Right lobe of liver (tissue), 6 donors: ENCODE measurements at places on chromosomes 2 and 18.
A peak's percentile ranks its signal among the peaks of the same experiment; 100 is the strongest.

GRCh38 chr2:160368988-160369930 lies 124.3 kb downstream of the RBMS1 start:
- DNase-seq = no peak

DNA sequence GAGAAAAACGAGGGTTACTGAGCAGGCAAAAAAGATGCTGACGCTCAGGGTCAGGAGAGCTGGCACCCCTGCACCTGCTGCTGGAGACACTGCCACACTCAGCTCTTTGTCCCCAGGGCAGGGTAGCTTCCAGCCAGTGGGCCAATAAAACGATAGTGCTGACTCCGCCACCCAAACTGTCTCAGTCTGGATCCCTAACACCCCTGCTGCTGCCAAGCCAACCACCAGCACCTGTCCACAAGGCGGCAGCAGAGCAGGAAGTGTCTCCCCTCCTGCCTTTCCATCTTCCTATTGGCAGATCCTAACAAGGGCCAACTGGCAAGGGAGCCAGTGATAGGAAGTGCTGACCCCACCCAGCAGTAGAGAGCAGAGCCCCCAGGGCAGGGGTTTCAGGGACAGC lies 531.5 kb upstream of the SALL3 start:
- no peak for DNase-seq

GRCh38 chr2:150639383-150639782 lies 151.9 kb upstream of the RND3 start:
- no peak for DNase-seq

- DNase-seq = no peak
Measured at GRCh38 chr2:201433394-201433995, 17.8 kb downstream of the TRAK2 start.

GRCh38 chr2:98886066-98886554 lies 49.9 kb downstream of the CRACDL start:
- no peak for DNase-seq

DNA sequence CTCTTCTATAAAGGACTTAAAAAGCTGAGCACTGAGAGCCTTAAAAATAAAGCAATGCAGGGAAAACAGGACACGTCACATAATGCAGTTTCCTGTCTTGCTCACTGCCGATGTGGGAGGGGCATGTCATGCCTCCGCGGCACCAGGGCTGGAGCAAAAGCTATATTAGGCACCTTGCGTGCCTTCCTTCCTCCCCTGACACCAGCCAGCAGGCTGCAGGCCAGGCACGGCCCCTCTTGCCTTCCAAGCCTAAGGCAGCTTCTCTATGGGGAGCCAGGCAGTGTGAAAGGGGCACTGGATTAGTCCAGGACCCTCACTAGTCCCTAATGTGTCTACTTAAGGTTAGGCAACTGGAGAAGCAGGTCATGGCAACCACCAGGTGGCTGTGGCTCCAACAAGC lies 26.3 kb downstream of the MRPL35 start:
- DNase-seq = no peak

- peak; percentile 68 for DNase-seq
Measured at GRCh38 chr2:26144953-26145680, 27.8 kb upstream of the GAREM2 start.

DNA sequence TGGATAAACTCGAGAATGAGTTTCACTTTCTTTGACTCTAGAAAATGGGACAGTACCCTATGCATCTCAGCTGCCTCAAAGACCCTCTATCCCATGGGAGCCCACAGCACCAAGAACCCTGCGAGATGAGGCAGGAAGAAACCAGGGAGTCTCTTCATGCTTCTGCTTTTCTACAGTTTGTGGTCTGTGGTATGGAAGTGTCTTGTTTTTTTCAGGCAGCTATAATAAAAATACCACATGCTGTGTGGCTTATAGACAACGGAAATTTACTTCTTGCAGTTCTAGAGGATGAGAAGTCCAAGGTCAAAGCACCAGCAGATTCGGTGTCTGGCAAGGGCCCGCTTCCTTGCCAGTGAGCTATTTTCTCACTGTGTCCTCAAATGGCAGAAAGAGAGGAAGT lies 257.9 kb downstream of the SUCLG1 start:
- DNase-seq = no peak

GRCh38 chr2:227818675-227819397 lies 5.2 kb downstream of the CCL20 start:
- peak; percentile 56 for DNase-seq

DNA sequence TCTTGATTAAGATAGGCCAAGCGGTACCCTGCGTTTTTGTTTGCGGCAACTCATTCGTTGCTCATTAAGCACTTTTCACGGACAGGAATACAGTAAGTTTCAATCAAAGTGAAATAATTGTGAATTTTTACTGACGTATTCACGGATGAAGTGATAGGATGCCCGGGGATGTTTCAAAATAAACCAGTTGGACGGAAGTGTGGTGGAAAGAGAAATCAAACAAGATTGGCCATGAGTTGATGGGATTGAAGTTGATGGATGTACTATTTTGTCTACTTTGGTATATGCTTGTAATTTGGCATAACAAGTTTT lies 481 bp downstream of the TMEM177 start:
- no peak for DNase-seq

DNA sequence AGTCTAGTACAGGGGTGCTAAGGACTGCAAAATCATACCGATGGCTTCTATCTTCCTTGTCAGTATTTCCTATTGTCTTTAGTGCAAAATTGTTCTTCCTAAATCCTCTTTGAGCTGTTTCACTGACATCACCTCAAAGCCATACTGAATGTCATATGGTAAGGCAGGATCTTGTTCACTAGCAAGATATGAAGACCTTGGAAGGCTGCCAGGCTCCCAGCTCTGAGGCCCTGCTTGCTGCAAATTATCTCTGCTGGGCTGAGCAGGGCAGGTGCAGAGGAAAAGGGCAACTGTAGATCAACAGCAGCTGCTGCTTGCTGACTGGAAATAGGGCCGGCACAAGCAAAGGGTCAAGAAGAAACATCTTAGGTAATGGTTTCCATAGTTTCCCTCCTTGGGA lies 58.2 kb downstream of the PMAIP1 start:
- DNase-seq = no peak

DNA sequence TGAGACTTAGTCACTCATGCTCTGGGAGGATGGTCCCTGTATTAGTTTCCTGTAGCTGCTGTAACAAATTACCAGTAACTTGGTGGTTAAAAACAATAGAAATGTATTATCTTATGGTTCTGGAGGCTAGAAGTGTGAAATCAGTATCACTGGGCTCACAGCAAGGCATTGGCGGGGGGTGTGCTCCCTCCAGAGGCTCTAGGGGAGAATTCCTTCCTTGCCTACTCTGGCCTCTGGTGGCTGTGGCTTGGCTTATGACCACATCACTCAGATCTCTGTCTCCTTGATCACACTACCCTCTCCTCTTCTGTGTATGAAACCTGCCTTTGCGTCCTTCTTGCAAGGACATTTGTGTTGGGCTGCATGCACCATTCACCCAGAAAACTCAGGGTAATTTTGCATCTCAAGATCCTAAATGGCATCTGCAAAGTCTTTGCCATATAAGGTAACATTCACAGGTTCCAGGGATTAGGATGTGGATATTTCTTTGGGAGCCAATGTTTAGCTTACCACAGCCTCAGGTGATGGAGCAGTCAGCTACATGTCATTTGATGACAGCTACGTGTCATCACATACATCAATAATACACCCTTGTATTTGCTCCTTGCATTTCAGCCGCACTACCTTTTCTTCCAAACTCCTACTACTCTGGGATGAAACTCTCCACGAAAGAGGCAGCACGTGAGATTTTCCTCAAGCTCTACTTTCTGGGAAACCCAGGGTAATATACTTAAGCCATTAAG lies 49.6 kb upstream of the POU3F3 start:
- no peak for DNase-seq

DNA sequence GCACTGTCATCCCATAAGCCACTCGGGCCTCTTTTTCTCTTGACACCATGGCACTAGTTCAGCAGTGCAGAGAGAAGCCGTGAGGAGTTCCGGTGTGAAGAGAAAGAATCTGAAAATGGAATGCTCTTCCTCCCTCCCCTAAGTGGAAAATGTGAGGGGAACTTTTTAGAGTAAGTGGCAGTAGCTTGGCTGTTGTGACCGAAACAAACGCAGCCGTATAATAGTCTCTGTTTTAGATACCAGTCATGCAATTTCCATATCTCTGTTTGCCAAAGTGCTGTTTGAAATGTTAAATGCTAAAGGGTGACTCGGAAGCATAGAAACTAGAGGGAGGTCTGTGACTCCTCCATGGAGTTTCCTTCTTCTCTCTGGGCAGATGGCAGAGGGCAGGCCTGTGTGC lies 122.9 kb downstream of the MTCL1 start:
- DNase-seq = no peak

GRCh38 chr2:239298116-239298804 lies 102.6 kb downstream of the HDAC4 start:
- DNase-seq = peak; percentile 18

DNA sequence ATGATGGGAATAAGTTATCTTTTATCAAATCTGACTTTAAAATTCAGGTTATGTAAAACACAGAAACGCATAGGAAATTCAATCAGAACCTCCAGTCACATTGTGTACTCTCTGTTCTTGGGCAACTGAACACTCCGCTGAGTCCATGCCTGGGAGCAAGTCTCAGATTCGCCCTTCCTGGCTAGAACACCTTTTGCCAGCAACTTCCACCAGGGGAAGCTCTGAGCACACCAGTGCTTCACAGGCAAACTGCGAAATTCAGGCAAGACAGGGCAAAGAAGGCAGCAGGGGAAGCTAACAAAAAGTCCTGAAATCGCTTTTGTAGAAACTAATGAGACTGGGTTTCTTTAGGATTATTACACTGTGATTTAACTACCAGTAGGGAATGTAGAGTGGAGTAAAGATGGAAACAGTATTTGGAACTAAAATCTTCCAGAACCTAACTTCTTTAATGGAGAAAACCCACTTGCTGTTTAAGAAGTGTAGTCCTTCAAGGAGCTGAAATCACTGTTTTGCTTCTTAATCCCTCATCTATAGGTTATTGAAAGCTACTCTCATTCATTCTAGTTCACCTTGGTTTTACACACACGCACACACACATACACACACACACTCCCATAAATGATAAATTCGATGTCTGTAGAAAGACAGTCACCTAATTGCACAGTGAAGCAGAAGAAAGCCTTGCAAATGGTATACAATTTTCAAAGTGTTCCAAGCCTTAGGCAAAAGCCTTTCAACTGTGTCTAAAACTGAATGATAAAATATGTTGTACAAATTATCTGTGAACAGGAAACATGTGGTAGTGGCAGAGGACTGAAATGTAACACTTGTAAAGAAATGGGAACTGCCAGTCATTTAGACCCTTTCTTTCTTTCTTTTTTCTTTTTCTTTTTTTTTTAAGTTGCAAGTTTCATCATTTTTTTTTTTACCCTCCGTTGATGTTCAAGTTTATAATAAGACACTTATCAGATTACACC lies 214.5 kb downstream of the TMEM182 start:
- no peak for DNase-seq

- no peak for DNase-seq
Measured at GRCh38 chr2:178273787-178274360, 79.6 kb downstream of the OSBPL6 start.

DNA sequence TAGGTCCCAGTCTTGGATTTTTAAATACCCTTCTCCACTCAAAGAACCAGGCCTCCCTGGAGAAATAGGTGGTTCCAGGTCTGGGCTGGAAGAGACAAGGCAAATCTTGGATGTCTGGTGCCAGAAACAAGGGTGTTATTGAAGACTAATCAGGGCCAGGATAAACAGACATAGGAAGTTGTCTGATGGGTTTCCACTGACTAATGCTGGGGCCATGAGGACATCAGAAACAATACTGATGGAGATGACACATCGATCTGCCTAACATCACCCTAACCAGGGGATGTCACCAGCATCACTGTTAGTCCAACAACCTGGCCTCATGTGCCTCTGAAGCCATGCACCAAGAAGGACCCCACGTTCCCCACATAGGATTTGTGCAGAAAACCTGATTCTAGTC lies 42.5 kb upstream of the GLI2 start:
- no peak for DNase-seq

DNA sequence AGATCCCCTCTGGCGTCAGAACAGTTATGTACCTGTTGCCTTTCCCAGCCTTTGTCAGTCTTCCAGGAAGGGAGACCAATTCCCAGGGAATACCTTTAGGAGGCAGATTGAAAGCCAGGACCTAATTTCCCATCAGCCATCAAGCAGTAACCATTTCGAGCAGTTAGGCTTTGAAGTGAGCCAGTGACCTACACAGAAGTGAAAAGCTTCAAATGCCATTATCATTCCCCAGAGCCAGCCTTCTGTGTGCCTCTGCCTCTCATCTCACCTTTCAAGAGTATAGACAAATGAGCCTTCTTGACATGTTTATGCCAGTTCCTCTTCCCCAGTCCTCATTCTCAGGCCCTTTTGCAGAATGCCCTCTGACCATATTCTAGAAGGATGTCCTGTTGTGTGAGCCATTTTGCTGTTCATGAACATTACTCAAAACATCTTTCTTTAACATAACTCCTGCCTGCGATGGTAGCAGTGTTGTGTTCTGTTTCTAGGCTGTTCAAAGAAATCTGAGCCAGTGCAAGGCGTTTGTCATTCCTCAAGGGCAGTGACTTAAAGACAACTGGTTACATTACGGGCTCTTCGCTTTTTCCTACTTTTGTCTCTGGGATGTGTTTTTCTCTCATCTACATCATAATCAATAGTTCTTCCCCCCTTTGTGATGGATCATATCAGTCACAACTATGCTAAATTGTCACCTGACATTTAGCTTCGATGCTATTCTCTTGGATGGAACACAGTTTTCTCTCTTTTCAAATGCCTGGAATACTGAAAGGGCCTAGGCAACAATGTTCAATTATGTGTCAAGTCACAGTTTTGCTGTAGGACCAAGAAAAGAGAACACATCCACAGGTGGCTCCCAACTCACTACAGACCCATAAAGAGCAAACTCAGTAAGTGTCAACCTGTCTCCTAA lies 138.6 kb downstream of the ALK start:
- DNase-seq = no peak

GRCh38 chr2:202007015-202007982 lies 26.4 kb upstream of the FZD7 start:
- no peak for DNase-seq

DNA sequence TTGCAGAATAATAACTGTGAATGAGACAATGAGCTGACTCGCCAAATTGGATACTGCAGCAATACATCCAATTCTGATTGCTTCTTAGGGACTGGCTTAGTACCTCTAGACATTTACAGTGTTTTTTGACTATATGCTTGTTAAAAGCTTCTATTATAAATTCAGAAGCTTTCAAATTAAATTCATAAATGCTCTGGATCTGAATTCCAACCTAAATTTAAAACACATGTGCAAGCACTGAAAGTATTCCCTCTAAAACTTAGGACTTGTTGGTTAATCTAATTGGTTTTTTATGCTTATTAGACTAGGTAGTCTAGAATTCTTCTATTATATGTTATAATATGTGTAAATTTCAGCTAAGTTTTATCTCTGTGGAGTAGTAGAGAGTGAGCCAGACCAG lies 306.9 kb downstream of the CPS1 start:
- DNase-seq = no peak
